A549 treated with ZK216348 at 1 μM for 4 hours (cell line): ENCODE measurements at places on chromosomes 6 and 20. TPM values are rescaled to one million over a fixed set of nuclear protein-coding genes. Genes with fewer than 3 reads are reported as not detected.

The DUSP15 gene
- total RNA-seq, result 0.62 to 1.3 TPM (median 0.90 TPM) in 5 replicates

The SLC12A5 gene
- 12.2 to 17.7 TPM (median 14.1 TPM) in 5 replicates for total RNA-seq

The DYNLT2 gene
- 0.43 to 1.2 TPM (median 0.67 TPM) in 5 replicates for total RNA-seq

The C6orf132 gene
- total RNA-seq, result 1.3 to 2.6 TPM (median 1.9 TPM) in 5 replicates

The SLC32A1 gene
- total RNA-seq, result not detected in 5 replicates

The TMEM74B gene
- 2.5 to 5.3 TPM (median 3.4 TPM) in 5 replicates for total RNA-seq

The TRIM31 gene
- 1.1 to 1.3 TPM (median 1.1 TPM) in 5 replicates for total RNA-seq

The TSPO2 gene
- total RNA-seq, result not detected in 5 replicates

The MDFI gene
- total RNA-seq, result 0.53 to 0.86 TPM (median 0.75 TPM) in 5 replicates

The TSBP1 gene
- not detected in 5 replicates for total RNA-seq

The PBOV1 gene
- not detected in 5 replicates for total RNA-seq

The NOTCH4 gene
- total RNA-seq, result 0.42 to 0.88 TPM (median 0.63 TPM) in 5 replicates

The RSPH4A gene
- 0.14 to 0.26 TPM (median 0.17 TPM) in 5 replicates for total RNA-seq

The CFB gene
- 1.6 to 3.2 TPM (median 2.0 TPM) in 5 replicates for total RNA-seq

The ADGRG6 gene
- total RNA-seq, result 37.0 to 76.6 TPM (median 63.3 TPM) in 5 replicates

The L3MBTL1 gene
- total RNA-seq, result 1.4 to 2.0 TPM (median 1.5 TPM) in 5 replicates
